Stimulated activated CD4-positive, alpha-beta T cell treated with anti-CD3 and anti-CD28 coated beads, Interleukin-4, amount 100 ng/mL, for 24 hours (primary cell): ENCODE measurements at places on chromosomes 2 and 18.

DNA sequence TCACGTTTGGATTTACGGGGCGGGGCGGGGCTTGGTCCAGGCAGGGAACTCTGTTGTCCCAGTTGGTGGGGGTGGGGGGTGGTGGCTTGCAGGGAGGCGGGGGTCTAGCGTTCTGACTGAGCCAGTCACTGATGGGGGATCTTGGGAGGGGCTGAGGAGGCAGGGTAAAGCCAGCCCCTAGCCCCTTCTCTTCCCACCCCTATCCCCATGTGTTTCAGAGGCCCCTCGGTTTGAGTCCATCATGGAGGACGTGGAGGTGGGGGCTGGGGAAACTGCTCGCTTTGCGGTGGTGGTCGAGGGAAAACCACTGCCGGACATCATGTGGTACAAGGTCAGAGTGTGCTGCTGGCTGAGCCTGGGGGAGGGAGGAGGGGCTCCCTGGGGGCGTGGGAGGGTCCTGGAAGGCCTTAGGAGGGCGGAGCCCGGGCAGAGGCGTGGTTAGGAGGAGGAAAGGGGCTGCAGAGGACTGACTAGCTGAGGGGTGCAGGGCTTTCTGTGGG is 22.0 kb upstream of the GMPPA start:
- DNase-seq: no peak

GRCh38 chr2:112831946-112832840 is 4.4 kb downstream of the IL1B start:
- no peak for DNase-seq

- DNase-seq: no peak
These were observed 39.6 kb downstream of the THADA start for GRCh38 chr2:43556256-43556655.

- DNase-seq: no peak
These were observed 297.1 kb downstream of the TCF4 start for GRCh38 chr18:55290898-55291297.

DNA sequence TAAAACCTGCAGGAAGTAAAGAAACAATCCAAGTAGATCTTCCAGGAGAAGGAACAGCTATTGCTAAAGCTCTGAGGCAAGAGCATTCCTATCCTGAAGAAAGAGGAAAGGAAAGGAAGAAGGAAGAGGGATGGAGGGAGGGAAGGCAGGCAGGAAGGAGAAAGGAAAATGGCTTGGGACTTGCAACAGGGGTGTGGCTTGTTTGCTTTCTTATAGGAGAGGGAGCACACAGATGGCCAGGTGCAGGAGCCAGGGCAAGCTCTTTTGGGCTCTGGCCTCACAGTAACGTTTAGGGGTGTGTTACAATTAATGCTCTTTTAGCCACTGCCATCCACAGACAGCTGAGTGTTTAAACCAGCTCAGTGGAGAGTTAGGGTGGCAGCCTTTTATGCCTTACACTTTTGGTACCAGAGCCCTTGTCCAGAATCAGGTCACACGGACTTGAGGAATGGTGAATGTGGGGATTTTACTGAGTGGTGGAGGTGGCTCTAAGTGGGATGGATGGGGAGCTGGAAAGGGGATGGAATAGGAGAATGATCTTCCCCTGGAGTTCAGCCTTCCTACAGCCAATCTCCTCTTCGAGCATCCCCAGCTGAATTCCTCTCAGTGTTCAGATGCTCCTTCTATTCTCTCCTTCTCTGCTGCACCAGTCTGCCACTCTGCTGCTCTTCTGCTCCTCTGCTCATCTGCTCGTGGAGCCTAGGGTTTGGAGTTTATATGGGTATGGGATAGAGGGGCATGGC is 108.7 kb upstream of the SLC39A10 start:
- DNase-seq: no peak

- no peak for DNase-seq
These were observed 542.8 kb downstream of the IRS1 start for GRCh38 chr2:226256709-226257376.

DNA sequence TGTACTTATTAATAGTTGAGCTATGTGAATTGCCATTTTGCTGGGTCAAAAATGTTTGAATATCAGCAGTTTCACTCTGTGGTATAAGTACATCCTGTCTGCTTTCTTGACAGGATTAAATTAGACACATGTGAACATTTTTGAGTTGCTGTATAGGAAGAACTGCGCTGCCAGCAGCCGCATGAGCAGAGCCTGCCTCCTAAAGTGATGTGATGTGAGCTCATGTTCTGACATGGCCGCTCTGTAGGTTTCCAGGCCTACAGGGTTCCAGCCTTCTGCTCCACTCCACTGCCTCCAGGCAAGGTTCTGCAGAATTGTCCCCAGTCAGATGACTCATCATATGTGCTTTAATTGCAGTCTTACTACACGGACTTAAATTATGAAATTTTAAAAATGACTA is 119.7 kb upstream of the NFATC1 start:
- DNase-seq: no peak

DNA sequence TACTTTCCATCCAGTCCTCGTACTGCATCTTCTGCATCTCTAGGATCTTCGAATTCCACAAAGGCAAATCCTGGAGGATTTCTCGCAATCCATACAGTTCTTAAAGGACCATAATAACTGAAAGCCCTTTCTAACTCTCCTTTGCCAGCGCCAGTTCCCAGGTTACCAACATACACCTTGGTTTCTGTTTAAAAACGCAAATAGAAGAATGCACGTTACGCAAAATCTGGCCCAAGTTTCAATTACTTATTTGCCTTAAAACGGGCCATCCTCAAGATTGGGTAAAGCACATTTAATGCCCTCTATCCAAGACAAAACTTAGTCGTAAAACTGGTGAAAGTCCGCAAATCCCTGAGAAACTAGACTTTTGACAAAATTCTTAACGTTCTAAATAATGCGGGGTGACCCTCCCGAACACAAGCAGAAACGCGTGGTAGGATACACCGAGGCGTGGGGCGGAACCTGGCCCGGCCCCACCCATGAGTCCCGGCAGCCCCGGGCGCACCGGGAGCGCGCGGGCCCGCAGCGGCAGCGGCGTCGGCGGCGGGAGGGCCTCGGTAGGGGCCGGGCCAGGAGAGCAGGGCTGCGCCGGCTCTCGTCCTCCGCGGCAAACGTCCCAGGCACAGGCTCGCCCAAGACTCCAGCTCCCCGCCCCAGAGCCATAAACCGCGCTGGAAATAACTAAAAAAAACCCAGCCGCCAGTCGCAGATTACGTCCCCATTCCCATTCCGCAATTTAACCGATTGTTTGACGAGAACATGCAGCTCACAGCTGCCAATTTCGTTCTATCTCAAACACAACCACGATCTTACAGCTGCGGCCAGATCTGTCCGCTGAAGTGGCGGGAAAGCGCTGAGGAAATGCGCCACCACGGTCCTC is 910 bp downstream of the SRSF7 start:
- peak; percentile 52 for DNase-seq
